ENCODE measurements at places on chromosomes 7 and 10.

GRCh38 chr7:47154791-47155190 lies 427.1 kb downstream of the TNS3 start:
- no peak for DNase-seq

DNA sequence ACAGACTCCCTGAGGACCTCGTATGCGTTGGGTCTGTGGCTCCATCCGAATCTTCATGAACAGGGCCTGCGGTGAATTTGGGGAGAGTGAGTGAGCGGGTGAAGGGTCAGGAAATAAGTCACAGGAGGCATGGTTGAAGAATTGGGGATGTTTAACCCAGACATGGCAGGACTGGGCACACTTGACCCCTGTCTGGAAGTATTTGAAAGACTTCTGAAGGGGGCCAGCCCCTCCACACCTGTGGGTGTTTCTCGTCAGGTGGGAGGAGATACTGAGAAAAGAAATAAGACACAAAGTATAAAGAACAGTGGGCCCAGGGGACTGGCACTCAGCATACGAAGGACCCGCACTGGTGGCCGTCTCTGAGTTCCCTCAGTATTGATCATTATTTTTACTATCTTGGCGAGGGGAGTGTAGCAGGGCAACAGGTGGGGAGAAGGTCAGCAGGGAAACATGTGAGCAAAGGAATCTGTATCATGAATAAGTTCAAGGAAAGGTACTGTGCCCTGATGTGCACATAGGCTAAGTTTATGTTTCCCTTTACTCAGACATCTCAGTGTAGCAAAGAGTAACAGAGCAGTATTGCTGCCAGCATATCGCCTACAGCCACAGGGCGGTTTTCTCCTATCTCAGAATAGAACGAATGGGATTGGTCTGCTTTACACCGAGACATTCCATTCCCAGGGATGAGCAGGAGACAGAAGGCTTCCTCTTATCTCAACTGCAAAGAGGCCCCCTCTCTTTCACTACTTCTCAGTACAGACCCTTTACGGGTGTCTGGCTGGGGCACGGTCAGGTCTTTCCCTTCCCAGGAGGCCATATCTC lies 38.2 kb upstream of the PFKFB3 start:
- DNase-seq = no peak

DNA sequence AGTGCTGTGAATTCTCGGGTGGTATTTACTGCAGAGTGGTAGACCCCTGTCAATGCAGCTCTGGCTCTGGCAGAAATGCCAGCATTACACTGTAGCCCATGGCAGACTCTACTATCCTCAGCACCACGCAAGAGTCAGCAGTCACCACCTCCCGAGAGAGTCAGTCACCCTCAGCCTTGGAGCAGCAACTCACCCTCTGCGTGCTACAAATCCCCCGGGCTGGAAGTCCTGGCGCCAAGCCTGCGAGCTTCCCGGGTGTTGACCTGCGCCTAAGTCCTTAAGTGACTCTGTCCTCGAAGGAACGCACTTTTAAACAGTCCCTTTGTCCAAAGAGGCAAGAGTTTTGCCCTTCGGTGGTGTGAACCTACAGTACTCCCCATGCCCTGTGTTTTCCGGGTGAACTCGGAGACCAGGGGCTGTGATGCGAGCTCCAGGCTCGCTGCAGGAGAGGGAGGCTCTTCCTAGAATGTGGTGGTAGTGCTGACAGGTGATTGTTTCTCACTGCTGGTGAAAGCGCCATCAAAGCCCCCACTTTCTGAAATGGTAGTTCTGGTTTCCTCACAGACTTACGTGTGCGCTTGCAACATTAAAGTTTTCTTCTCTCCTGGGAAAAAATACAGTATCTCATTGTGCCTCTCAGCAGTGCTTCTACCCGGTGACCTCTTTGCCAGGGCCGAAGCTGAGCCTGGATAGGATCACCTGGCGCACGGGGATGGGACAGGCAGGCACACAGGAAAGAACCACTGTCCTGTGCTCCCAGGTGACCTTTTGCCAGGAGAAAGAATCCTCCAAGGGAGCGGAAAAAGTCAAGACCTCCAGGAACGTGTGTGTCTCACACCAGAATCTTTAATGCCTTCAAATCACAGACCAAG lies 33.1 kb upstream of the MBL2 start:
- DNase-seq = no peak

DNA sequence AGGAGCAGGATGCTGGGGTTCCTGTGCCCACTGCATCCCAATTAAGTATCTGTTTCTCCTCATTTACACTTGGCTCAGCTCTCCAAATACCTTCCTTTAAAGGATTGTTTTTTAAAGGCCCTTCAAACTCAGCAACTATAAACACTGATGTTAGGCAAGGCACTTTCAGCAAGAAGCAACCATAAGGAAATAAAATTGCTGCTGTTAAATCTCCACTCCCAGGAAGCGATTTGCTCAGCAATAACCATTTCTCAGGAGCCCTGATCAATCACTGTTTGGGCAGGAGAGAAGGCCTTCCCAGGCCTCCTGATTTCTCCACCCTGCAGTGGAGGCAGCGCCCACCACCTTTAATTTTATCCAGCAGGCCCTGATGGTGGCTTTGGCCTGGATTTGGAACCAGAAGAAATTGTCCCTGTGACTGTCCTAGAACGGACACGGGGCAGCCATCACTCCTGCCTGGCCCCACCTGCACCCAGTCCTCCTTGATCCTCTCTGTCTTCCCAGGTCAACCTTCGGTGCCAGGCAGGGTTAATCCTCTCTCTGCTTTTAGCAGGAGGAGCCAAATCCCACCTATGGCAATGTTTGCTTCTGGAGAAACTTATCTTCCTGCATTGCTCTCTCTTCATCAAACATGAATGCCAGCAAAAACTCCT lies 199.8 kb downstream of the PLXNA4 start:
- DNase-seq = no peak

GRCh38 chr7:94423863-94424735 lies 29.4 kb downstream of the COL1A2 start:
- DNase-seq = no peak

- no peak for DNase-seq
Measured at GRCh38 chr7:99143521-99143852, 421 bp downstream of the SMURF1 start.

- DNase-seq = no peak
Measured at GRCh38 chr10:62027841-62028501, 126.5 kb downstream of the ARID5B start.

DNA sequence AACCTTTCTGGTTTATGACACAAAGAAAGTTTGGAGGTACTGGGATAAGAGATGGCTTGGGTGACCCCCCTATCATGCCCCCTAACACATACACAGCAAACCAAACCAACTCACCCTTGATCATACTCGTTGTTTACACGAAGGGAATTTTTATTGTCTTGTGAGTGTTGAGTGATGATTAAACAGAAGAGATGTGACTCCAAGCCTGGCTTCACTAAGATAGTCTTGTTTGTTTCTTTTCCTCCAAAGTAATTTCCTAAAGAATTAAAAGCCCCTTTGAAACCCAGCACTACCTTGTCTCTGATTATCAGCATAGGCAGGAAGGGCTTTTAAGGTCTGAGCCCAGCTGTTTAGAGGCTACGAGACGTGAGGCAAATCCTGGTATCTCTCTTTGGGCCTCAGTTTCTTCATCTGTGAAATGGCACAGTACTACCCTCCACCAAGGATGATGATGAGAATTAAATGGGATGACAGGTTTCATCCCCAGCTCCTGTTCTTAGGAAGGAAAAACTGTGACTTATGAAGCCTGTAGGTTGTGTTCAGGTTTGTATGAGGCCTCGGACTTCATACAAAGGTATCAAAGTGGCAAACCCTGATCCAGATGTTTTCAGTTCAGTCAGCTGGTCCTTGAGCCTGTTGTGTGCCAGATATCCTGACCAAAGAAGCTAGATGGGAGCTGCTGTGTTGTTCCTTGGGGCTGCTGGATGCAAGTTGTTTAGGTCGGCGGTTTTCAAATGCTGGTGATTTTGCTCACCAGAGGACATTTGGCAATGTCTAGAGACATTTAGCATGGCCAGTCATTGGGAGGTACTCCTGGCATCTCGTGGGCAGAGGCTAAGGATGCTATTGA lies 51.8 kb downstream of the TCF7L2 start:
- no peak for DNase-seq

DNA sequence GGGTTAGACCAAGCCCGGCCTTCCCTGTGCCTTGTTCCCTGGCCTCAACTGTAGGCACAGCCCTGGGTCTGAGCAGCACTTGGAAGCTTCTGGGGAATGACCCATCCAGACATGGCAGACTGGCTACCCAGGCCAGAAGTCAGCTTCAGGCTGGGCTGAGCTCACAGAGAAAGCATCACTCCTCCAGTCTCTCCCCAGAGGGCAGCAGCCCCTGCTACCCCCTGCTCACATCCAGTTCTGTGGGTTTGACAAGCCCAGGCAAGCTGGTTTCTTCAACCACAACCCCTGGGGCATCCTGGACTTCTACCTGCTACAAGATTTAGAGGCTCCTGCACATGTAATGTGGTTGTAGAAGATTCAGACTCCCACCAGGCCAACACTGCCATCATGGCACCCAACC lies 9.0 kb downstream of the C10orf71 start:
- DNase-seq = no peak

- no peak for DNase-seq
Measured at GRCh38 chr7:108083980-108084379, 46.2 kb downstream of the LAMB4 start.

GRCh38 chr7:40507166-40507565 lies 372.4 kb downstream of the SUGCT start:
- DNase-seq = no peak

GRCh38 chr7:28761505-28761904 lies 196.6 kb downstream of the TRIL start:
- DNase-seq = no peak

- no peak for DNase-seq
Measured at GRCh38 chr7:48466713-48467112, 295.5 kb downstream of the ABCA13 start.

GRCh38 chr7:44184206-44184872 lies 4.9 kb downstream of the GCK start:
- no peak for DNase-seq

GRCh38 chr7:156318926-156319325 lies 321.6 kb upstream of the RNF32 start:
- DNase-seq = no peak

- DNase-seq = no peak
Measured at GRCh38 chr7:38448054-38448453, 174.6 kb upstream of the TARP start.
